Mesenchymal stem cell (in vitro differentiated cells and primary cell): ENCODE measurements at places on chromosomes 6 and 20.

- DNase-seq = no peak
These were observed 46.4 kb downstream of the CLVS2 start for GRCh38 chr6:123042401-123042800.

- no peak for DNase-seq
These were observed 13.3 kb downstream of the ELOVL5 start for GRCh38 chr6:53335224-53335994.

- no peak for DNase-seq
These were observed 117.9 kb downstream of the LRRC1 start for GRCh38 chr6:53912661-53913060.

DNA sequence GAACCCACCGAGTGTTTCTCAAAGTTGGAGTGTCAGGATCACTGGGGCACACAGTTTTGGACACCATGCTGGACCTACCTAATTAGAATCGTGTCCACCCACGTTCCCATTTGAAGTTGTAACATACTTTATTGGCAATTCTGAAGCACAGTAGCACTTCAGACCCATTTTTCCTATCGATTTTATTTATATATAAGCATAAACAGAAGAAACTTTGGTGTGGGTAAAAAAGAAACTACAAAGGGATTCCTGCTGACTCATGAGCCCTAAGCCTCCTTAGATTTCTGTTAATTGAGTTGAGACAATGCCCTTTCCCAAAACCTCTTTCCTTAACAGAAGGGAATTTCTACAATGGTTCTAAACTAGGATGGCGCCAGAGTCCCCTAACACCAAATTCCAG lies 398.0 kb downstream of the CDKAL1 start:
- no peak for DNase-seq

DNA sequence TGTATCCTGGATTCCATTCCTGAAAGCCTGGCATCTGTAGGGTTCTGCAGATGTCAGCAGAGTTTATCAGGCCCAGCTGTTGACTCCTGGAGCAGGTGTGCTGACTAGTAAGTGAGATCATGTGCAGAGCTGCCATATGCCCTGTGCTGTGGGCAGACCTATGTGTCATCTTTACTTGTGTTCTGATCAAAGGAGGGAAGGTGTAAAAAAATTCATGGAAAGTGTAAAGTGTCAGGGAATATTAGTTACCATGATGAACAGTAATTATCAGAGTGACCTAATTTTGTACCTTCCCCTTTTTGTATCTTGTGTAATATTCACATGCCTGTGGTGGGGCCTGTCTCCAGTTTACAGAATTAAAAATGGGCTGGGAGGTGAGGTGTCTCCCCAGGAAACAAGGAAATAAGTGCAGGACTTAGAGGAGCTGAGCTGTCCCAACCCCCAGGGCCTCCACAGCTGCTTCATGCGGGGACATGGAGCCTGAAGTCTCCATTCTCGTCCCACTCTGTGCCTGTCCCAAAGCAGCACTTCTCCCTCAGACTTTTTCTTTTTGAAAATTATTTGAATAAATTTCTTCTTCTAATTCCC lies 148.2 kb upstream of the GGTLC1 start:
- no peak for DNase-seq

DNA sequence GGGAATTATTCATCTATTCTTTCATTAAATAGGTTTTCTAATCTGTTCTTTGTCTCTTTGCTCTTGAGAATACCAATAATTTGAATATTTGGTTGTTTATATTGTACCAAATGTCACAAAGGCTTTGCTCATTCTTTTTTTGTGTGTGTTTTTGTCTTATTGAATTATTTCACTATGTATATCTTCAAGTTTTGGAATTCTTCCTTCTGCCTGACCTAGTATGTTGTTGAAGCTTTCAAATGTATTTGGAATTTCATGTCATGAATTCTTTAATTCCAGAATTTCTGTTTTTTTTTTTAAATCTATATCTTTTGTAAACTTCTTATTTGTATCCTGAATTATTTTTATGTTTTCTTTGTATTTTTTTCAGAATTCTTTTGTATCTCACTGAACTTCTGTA lies 16.8 kb downstream of the HLA-B start:
- DNase-seq = no peak

DNA sequence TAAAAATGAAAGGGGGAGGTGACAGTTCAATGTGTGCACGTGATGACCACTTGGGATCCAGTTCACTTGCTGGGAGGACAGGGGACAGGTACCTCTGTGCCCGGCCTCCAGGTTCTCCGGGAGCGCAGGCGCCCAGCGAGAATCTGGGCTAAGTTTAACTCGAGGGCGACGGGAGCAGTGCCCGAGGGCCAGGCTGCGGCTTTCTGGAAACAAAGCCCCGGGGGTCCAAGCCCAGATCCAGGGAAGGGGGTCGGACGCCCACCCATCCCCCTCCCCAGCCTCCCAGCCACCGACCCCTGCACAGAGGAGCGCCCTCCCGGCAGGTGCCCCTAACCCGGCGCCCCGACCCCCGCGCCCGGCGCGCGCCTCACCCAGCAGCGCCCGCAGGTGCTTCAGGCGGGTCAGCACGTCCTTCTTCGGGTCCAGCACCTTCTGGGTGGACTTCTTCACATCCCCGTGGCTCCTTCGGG lies 405 bp downstream of the RALGAPA2 start:
- no peak for DNase-seq

DNA sequence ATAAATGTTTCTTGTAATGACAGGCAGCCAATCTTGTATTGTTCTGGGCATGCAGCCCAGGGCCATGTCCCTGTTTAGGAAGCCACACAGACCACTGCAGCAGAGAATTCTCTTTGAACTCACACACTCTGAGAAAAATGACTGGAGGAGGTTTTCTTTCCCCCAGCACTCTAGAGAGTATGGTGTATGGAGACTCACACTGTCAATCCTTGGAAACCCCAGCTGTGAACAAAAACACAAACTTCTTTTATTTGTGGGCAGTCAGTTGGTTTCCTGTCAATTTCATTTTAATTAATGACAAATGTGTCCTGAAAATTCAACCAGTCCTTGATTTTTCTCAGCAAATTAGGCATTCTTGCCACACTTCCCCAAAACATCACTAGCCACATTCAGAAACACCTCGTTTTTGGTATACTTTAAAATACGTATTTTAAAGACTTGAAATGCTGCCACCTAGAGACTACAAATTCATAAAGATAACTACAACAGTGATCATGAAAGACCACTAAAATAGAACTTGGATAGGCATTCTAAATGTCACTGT lies 52.9 kb upstream of the UFL1 start:
- no peak for DNase-seq

GRCh38 chr6:14312587-14312986 lies 195.0 kb downstream of the CD83 start:
- no peak for DNase-seq

DNA sequence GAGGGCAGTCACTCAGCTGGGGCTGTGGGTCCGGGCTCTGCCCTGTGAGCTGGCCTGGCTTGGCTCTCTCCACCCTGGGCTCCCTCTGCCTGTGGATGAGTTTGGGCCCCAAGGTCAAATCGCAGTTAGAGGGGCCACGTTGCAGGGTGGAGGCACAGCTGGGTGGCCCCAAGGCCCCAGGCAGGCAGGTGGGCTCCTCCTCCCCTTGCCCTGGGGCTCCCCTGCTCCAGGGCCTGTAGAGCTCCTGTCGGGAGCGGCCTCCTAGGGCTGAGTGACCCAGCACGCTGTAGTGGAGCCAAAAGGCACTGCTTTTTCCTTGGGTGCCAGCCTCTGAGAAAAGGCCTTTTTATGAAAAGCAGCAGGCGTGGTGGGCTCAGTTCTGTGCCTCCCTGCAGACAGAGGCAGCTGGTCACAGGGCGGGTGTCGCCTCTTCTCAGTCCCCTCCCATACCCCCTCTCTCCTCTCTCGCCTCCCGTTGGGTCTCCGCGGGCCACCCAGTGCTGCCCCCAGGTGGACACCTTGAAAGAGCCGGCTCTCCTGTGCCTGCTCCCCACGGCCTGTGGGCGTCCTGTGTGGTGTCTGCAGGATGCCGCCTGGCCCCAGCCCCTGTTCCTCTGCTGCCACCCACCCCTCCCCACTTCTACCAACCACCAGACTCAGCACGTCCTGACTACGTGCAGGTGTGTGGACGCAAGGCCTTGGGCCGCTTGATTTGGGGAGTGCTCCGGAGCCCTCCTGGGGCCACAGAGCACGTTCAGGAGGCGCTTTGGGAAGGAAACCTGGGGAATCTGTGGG lies 13.2 kb downstream of the SS18L1 start:
- DNase-seq = peak; percentile 69

- no peak for DNase-seq
These were observed 14.5 kb upstream of the SIRPG start for GRCh38 chr20:1671891-1672669.

GRCh38 chr20:41261260-41261659 lies 56.3 kb downstream of the ZHX3 start:
- DNase-seq = peak; percentile 18

GRCh38 chr6:142945446-142946180 lies 637 bp upstream of the HIVEP2 start:
- no peak for DNase-seq

GRCh38 chr20:20710443-20711315 lies 1.8 kb downstream of the RALGAPA2 start:
- DNase-seq = no peak

- no peak for DNase-seq
These were observed 486.5 kb downstream of the RFPL4B start for GRCh38 chr6:112833581-112834131.

DNA sequence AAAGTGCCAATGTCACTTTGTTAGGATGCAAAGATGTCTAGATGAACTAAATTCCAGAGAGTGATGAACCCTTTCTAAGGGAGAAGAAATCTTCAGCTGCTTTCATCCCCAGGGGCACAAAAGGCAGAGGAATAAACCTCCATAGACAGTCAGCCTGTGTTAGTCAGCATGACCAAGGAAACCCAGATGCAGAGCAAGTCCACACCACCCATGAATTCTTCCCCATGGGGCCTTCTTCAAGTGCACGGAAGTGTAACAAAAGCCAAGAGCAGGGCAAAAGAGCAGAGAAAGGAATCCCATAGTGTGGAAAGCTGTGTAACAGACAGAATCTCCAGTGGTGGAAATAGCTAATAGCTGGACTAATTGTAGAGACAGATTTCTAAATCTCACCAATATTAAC lies 50.0 kb downstream of the DCDC2 start:
- peak; percentile 10 for DNase-seq

DNA sequence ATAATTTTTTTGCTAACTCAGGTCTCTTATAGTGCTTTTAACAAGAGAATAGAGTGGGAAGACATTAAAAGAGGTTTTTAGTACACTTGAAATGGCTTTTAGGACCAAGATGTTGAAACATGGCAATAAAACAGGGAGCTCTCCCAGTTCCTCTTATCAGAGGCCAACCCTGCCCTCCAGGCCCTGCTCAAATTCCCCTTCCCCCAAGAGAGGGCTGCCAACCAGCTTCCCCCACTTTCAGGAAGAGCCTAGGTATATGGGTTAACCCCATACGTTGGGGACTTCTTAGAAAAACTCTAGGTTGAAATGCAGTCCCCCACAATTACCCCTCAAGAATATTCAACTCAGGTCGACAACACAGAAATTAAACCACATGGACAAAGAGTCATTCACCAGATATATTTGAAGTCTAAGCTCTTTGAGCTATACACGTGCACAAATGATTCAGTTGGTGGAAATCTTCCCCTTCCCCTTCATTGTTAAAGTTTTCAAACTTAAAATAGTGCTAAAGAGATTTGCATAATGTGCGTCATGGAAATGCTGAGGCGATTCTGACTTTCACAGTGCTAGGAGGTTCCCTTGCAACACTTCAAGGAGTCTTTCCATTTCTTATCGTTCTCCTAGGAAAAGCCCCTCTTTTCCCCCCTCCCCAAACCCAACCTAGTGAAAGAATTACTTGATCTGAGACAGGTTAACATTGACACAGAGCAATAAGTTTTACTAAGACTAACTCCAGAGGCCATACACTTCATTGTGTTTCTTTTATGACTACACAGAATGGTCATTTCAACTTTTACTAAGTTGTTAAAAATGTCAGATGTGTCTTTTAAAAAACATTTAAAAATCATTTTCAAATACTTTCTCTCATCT lies 49.8 kb upstream of the ENPP5 start:
- DNase-seq = no peak

- peak; percentile 19 for DNase-seq
These were observed 136.1 kb upstream of the CDYL start for GRCh38 chr6:4640139-4640538.

GRCh38 chr20:58584881-58585752 lies 66.0 kb upstream of the STX16 start:
- peak; percentile 75 for DNase-seq

- peak; percentile 59 for DNase-seq
These were observed 39.0 kb downstream of the NCOA3 start for GRCh38 chr20:47540443-47541354.

DNA sequence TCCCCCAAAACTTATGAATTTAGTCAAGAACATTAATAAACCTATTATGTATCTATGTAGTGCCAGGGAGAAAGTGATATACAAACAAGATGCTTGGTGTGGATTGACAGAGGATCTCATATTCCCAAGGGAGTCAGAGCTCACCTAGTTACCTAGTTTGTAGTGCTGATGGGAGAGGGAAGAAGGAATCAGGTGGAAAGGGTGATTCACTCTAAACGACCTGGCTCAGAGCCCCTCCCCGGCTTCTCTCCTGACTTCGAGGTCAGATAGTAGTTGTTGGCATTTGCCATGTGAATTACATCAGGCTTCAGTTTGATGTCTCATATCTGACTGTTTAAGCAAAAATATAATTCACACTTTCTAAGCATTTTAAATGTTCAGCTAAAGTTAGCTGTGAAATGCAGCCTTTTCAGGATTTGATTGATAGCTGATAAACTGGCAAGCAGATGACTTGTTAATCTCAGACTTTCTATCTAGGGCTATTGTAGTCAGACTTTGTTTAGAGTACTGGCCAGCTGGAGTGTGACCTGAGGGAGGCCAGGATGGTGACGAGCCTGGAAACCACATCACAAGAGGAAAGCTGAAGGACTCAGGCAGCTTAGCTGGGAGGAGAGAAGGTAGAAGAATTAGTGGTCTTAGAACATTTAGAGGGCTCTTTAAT lies 123.7 kb downstream of the AKAP7 start:
- peak; percentile 25 for DNase-seq

- no peak for DNase-seq
These were observed 168.9 kb downstream of the ATXN1 start for GRCh38 chr6:16592223-16592911.

DNA sequence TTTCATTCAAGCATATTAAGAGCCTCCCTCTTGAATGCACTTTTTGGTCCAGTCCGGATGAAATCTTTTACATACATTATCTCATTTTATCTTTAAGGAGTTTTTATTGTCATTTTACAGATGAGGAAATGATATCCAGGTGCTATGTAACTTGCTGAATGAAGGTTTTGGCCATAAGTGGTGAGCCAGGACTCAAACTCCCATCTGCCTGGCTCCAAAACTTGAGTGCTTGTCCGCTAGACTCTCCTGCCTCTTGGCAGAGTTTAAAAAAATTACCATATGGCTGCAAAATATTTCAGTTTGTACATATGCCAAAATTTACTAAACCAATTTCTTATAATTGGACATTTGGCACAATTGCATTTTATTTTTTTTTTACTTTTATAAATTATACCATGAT lies 12.2 kb downstream of the PDRG1 start:
- no peak for DNase-seq

- DNase-seq = no peak
These were observed 19.5 kb downstream of the SLC22A1 start for GRCh38 chr6:160141001-160141726.
